Right atrium auricular region (tissue), 2 donors: ENCODE measurements at places on chromosomes 6 and 20.

DNA sequence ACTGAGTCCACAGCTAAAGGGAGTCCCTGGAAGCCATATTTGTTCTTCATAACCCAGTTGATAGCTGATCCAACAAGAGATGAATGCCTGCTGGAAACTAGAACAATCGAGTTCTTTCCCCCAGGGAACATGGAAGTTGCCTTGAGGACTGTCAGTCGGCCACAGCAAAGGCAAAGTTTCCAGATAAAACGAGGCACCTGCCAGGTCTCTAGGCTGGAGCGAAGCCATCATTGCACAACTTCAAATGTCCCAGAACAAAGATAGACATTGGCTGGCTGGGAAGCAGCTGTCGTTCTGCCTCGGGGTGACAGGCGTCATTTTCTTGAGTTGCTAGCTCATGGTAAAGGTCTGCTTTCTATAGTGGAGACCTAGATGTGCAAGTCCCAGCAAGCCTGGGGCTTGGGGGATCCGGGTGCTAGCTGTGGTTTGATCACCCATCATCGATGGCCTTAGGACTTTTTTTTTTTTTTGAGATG is 184.4 kb upstream of the ZNF217 start:
- DNase-seq: peak; percentile 52

- peak; percentile 72 for DNase-seq
Observed at GRCh38 chr6:14728396-14729024, 517.4 kb upstream of the JARID2 start.

- peak; percentile 21 for DNase-seq
Observed at GRCh38 chr20:40635971-40636370, 53.1 kb downstream of the MAFB start.

DNA sequence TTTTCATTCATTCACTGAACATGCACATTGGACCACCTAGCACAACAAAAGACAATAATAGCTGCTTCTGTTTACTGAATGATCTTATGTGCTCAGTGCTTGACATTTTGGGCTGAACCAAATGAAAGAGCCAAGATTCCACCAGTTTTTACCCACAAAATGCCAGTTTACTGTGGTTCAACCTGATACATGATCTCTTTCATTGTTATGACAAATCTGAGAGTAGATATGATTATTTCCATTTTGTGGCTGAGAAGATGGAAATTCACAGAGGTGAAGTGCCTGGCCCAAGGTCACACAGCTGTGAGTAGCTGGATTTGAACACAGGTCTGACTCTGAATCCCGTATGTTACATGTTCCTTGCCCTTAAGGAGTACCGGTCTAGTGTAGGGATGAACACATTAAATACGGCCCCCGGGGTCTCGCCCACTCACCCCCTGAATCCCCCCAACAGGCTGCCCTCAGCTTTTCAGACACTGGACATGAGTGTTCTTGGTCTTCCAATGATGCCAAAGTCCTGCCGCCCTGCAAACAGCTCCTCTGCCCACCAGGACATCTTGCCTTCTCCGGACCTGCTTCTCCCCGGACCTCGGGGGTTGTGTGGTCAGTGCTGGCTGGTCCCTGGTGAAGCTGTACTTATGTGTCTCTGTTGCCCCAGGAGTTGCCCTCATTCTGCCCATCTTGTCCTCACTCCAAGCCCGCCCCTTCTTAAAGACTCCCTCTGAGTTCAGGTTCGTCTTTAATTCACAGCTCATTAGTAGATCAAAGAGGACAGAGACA is 58.6 kb upstream of the SLC32A1 start:
- no peak for DNase-seq

GRCh38 chr6:7439228-7439627 is 49.6 kb downstream of the RIOK1 start:
- DNase-seq: no peak

GRCh38 chr6:129314575-129314974 is 395.4 kb downstream of the ARHGAP18 start:
- DNase-seq: no peak

GRCh38 chr20:58521763-58522162 is 6.6 kb upstream of the APCDD1L start:
- no peak for DNase-seq

- DNase-seq: no peak
Observed at GRCh38 chr6:34663831-34664255, 32.7 kb downstream of the ILRUN start.

GRCh38 chr6:71509191-71510005 is 220.8 kb downstream of the OGFRL1 start:
- no peak for DNase-seq

GRCh38 chr20:44296011-44296410 is 15.0 kb downstream of the FITM2 start:
- no peak for DNase-seq

- no peak for DNase-seq
Observed at GRCh38 chr20:3705970-3706739, 6.2 kb downstream of the SIGLEC1 start.

- DNase-seq: no peak
Observed at GRCh38 chr20:34179637-34180360, 61.4 kb upstream of the ASIP start.

- no peak for DNase-seq
Observed at GRCh38 chr6:36840432-36841403, 1.5 kb upstream of the CPNE5 start.

DNA sequence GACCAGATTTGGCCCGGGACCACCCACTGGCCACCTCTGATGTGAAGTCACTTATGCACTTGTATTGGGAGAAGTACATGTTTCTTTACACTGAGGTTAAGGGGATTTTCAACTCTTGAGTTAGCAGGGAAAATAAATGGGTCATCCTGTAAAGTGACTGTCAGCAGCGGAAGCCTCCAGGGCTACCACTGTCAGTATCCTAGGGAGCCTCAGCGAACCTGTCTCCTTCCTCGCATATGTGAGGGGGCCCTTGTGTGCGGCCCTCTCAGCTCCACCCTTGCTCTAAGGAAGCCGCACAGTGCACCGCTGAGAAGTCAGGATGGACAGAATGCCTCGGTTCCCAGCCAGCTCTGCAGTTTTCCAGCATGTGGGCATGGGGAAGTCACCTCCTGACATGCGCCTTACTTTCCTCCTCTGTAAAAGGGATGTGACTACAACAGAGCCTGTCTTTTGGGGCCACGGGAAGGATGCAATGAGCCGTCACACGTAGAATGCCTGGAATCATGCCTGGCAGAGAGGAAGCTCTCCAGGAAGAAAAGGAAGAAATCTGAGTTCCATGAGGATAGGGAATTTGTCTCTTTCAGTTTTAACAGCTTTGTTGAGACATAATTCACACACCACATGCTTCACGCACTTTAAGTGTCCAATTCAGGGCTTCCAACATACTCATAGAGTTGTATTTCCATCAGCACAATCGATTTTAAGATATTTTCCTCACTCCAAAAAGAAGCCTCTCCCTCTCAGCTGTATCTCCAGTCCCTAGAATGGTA is 115.4 kb downstream of the SYCP2 start:
- peak; percentile 36 for DNase-seq

DNA sequence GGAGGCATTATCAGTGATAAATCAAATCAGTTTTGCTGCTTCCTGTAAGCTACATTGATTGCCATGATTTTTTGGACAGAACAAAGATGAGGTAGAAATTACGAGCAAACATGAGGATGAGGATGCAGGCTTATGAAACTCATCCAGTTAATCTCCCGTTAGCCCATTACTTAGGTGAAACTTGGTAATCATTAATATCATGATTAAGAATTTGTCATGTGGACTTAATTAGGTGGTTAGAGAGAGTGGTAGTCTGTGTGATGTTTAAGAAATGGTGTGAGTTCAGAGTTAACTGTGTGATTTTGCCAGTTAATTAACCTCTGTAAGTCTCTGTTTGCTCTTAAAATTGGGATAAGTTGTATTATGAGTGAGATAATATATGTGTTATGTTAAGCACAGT is 62.0 kb downstream of the TSPYL4 start:
- DNase-seq: no peak
